ENCODE measurements at places on chromosomes 13 and 19. TPM values are rescaled to one million over a fixed set of nuclear protein-coding genes. Genes with fewer than 3 reads are reported as not detected.

ZNF223 gene
- 1.2 TPM for polyA plus RNA-seq

RXFP2 gene
- 0.38 TPM for polyA plus RNA-seq

PLD3 gene
- 170 TPM for polyA plus RNA-seq

B9D2 gene
- polyA plus RNA-seq = 32.5 TPM

ACP7 gene
- not detected for polyA plus RNA-seq

GRCh38 chr19:33509774-33510173 lies 11.8 kb downstream of the PEPD start:
- no peak for DNase-seq
- no peaks in the 10 kb centered on the region for H3K36me3 ChIP-seq
- no peak overlapping the region for H3K27ac ChIP-seq
- H3K4me1 ChIP-seq = no peaks in the 10 kb centered on the region

- no peaks in the 10 kb centered on the region for H3K27me3 ChIP-seq
- peak; percentile 52 for DNase-seq
- H3K4me3 ChIP-seq = peak within 1 kb of the TSS; percentile 44
Observed at GRCh38 chr13:99258210-99258860, at the start of gene GPR18. Gene GPR18, minus strand, starts transcription at chr13:99258379. Its CDS starts 2,507 bp downstream, at chr13:99255872.

- no peaks in the 10 kb centered on the region for H3K36me3 ChIP-seq
- peaks cover 18% of the 10 kb centered on the region for H3K4me1 ChIP-seq
- H3K27me3 ChIP-seq = no peaks in the 10 kb centered on the region
- H3K4me3 ChIP-seq = no peak overlapping the region
Observed at GRCh38 chr19:36051637-36052036, 2.4 kb downstream of the THAP8 start.

- H3K27me3 ChIP-seq = no peaks in the 10 kb centered on the region
- H3K4me3 ChIP-seq = no peak overlapping the region
- no peaks in the 10 kb centered on the region for H3K36me3 ChIP-seq
- no peak overlapping the region for H3K27ac ChIP-seq
- peaks cover 14% of the 10 kb centered on the region for H3K4me1 ChIP-seq
Observed at GRCh38 chr13:51249255-51249654, 27.1 kb downstream of the FAM124A start.

GRCh38 chr13:39498471-39499114 lies 104.4 kb downstream of the LHFPL6 start:
- H3K4me1 ChIP-seq = no peaks in the 10 kb centered on the region
- no peak overlapping the region for H3K4me3 ChIP-seq
- H3K27me3 ChIP-seq = no peaks in the 10 kb centered on the region
- no peaks in the 10 kb centered on the region for H3K36me3 ChIP-seq
- no peak for DNase-seq

GRCh38 chr13:58633226-58633625 lies 1001.7 kb downstream of the PCDH17 start:
- no peak overlapping the region for H3K27ac ChIP-seq
- no peaks in the 10 kb centered on the region for H3K36me3 ChIP-seq
- no peaks in the 10 kb centered on the region for H3K27me3 ChIP-seq
- H3K4me3 ChIP-seq = no peak overlapping the region
- DNase-seq = no peak

- H3K27ac ChIP-seq = no peak overlapping the region
- no peak overlapping the region for H3K4me3 ChIP-seq
- no peaks in the 10 kb centered on the region for H3K27me3 ChIP-seq
Observed at GRCh38 chr19:5694956-5695648, 5.0 kb downstream of the RPL36 start.

DNA sequence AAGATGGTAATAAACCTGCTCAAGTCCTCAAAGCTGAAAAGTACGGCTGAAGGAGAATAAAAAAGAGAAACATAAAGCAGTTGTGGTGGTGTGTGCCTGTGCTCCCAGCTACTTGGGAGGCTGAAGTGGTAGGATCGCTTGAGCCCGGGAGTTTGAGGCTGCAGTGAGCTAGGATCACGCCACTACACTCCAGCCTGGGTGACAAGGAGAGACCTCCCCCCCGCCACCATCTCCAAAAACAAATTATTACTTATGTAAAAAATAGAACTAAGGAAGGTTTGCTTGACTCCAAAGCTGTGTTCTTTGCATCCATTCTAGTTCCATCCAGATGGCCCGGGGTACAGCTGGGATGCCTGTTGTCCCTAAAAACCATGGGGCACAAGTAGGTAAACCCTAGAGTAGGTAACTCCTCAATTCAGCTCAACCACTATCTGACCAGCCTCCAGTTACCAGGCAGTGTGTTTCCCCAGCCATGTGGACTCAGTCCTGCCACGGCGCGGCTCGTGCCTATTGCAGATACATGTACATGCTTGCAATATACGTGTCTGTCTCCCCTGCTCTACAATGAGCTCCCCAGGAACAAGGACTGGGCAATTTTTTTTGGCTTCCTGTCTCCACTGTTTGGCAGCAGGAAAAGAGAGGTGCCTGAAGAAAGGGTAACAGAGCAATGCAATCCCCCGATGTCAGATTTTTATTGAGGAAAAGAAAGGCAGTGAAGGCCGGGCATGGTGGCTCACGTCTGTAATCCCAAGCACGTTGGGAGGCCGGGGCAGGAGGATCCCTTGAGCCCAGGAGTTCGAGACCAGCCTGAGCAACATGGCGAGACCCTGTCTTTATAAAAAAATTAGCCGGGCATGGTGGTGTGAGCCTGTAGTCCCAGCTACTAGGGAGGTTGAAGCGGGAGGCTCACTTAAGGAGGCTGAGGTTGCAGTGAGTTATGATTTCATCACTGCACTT lies 101.3 kb downstream of the GNG7 start:
- H3K36me3 ChIP-seq = no peaks in the 10 kb centered on the region
- no peak overlapping the region for H3K27ac ChIP-seq
- H3K4me1 ChIP-seq = peaks cover 10% of the 10 kb centered on the region
- no peak for DNase-seq
- no peak overlapping the region for H3K4me3 ChIP-seq
- H3K27me3 ChIP-seq = no peaks in the 10 kb centered on the region

DNA sequence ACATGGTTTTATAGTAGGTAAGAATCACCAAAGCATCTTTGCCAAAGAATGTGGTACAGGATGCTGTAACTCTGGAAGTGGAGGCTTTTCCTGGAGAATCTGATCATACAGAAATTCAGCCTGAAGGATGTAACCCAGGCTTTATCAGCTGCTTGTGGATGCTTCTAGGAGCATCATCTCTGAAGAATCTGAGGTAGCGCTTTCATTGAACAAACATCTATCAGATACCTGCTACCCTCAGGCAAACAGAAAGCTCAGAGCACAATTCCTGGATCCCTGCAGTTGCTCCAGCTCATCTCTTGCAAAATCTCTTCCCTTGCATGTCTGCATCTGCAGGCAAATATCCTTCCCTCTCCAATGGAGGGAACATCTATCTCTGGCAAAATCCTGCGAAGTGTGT lies 9.3 kb downstream of the FAM124A start:
- H3K36me3 ChIP-seq = no peaks in the 10 kb centered on the region
- DNase-seq = no peak
- no peaks in the 10 kb centered on the region for H3K27me3 ChIP-seq
- no peak overlapping the region for H3K4me3 ChIP-seq

GRCh38 chr19:57165846-57166245 lies 1.4 kb downstream of the DUXA start:
- H3K4me3 ChIP-seq = no peak overlapping the region
- peaks cover under 1% of the 10 kb centered on the region for H3K27me3 ChIP-seq
- H3K27ac ChIP-seq = no peak overlapping the region
- DNase-seq = no peak
- H3K4me1 ChIP-seq = no peaks in the 10 kb centered on the region
- no peaks in the 10 kb centered on the region for H3K36me3 ChIP-seq

DNA sequence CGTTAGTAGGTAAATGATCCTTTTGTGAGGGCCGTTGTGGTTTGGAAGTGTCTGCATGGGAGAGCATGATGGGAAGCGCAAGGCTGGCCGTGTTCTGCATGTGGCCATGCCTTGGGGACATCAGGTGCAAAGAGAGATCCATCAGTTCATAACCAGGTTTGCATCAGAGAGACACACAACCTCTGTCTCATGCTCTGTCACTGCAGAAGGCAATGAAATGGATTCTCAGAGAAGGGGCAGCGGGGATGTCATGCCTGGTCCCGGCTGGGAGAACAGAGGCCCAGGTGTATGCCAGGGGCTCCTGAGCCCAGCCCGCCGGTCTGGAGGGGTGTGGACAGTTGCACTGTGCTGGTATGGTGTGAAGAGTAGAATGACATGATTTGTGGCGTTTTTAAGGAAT lies 60.2 kb downstream of the GGACT start:
- no peaks in the 10 kb centered on the region for H3K36me3 ChIP-seq
- DNase-seq = no peak
- no peak overlapping the region for H3K27ac ChIP-seq
- no peaks in the 10 kb centered on the region for H3K4me1 ChIP-seq
- no peak overlapping the region for H3K4me3 ChIP-seq
- no peaks in the 10 kb centered on the region for H3K27me3 ChIP-seq

- no peak for DNase-seq
- no peak overlapping the region for H3K4me3 ChIP-seq
- peaks cover 31% of the 10 kb centered on the region for H3K36me3 ChIP-seq
- no peaks in the 10 kb centered on the region for H3K27me3 ChIP-seq
- H3K4me1 ChIP-seq = peaks cover 21% of the 10 kb centered on the region
Observed at GRCh38 chr13:97372936-97373335, 61.0 kb upstream of the RAP2A start.

DNA sequence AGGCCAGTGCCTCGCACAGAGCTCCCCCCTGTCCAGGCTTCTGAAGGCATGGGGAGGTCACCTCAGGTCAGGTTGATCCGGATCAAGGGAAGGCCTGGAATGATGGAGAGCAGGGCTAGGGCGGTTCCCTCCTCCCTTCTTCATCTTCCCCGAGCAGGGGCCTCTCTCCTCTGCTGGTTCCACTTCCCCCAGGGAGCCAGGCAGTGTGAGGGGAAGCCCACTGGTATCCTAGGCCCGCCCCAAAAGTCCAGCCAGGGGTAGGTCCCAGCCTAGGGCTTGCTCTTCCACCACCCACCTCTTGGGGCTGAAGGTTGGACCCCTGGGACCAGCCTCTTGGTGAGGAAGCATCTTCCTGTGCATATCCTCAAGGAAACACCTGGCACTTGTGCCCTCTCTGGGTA lies 16.4 kb upstream of the PRR19 start:
- peaks cover 55% of the 10 kb centered on the region for H3K4me1 ChIP-seq
- peak overlapping the region; percentile 74 for H3K27ac ChIP-seq
- H3K36me3 ChIP-seq = peaks cover 35% of the 10 kb centered on the region
- H3K4me3 ChIP-seq = peak overlapping the region; percentile 88
- no peaks in the 10 kb centered on the region for H3K27me3 ChIP-seq
- DNase-seq = peak; percentile 40

DNA sequence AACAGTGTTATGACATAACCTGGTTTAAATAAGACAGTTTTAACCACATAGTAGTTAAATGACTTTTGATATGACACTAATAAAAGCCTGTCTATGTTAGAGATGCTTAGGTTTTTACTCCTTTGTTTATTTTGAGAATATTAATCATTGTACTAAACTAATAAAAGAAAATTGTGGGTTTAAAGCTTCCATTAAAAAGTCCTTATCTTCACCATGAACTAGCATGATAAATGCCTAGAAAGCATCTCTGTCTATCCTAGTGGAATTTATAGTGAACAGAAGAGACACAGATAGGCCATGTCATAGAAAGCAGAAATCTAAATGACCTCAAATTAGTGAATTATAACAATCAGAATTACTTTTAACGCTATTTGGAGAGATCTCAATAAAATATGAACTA lies 255.2 kb downstream of the PCDH9 start:
- H3K4me1 ChIP-seq = no peaks in the 10 kb centered on the region
- no peaks in the 10 kb centered on the region for H3K27me3 ChIP-seq
- H3K36me3 ChIP-seq = no peaks in the 10 kb centered on the region
- no peak overlapping the region for H3K4me3 ChIP-seq
- no peak overlapping the region for H3K27ac ChIP-seq

- peak overlapping the region; percentile 76 for H3K4me3 ChIP-seq
- peak; percentile 65 for DNase-seq
- H3K27ac ChIP-seq = peak overlapping the region; percentile 94
- H3K36me3 ChIP-seq = no peaks in the 10 kb centered on the region
- H3K27me3 ChIP-seq = no peaks in the 10 kb centered on the region
- peaks cover 68% of the 10 kb centered on the region for H3K4me1 ChIP-seq
Observed at GRCh38 chr19:12779162-12779993, 4.0 kb upstream of the HOOK2 start.

GRCh38 chr13:37598597-37598996 lies at the start of gene POSTN:
Gene POSTN, minus strand, starts transcription at chr13:37598768. Its CDS starts 42 bp downstream, at chr13:37598726.
- H3K36me3 ChIP-seq = no peaks in the 10 kb centered on the region
- H3K4me1 ChIP-seq = no peaks in the 10 kb centered on the region
- no peaks in the 10 kb centered on the region for H3K27me3 ChIP-seq
- no peak for DNase-seq
- no peak within 1 kb of the TSS for H3K4me3 ChIP-seq
- H3K27ac ChIP-seq = no peak within 1 kb of the TSS

DNA sequence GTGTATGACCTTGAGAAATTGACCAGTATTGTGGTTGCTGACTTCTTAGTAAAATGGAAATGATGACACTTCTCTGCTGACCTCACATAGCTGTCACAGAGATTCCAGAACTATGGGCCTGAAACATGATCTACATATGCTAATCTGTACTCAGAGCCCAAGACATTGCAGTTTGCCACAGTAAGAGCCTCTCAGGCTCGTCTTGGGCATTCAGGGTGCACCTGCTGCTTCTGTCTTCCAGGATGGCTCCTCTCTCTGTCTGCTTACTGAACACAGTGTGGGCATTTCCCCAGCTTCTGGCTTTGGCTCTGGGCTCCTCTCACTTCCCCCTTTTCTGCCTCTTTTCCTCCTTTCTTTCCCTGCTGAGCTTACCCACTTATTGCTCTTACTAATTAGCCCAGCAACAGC lies 22.3 kb upstream of the SLC46A3 start:
- H3K4me1 ChIP-seq = peaks cover 46% of the 10 kb centered on the region
- H3K36me3 ChIP-seq = no peaks in the 10 kb centered on the region
- peak overlapping the region; percentile 39 for H3K27ac ChIP-seq
- H3K4me3 ChIP-seq = no peak overlapping the region
- no peaks in the 10 kb centered on the region for H3K27me3 ChIP-seq

DNA sequence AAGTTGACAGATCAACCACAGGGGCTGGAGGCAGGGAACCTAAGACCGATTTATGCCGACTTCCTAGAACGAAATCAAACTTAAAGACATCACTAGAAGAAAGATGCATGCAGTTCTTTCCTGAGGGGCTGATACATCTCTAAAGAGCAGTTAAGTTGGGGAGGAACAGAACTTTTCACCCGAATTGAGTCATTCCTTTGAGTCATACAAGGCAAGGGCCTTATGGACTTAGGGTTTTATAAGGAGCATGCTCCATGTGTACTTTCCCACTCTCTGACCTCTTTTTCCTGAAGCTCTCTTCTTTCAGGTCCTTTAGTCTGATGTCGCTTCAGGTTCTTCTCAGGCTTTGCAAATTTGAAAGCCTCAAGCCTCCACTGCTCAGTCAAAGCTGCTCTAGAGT lies 7.9 kb upstream of the FBXL3 start:
- no peak overlapping the region for H3K4me3 ChIP-seq
- no peaks in the 10 kb centered on the region for H3K36me3 ChIP-seq
- DNase-seq = no peak

All from CD14-positive monocyte (primary cell).